ENCODE measurements at places on chromosomes 3 and 15.
A peak's percentile ranks its signal among the peaks of the same experiment; 100 is the strongest.

DNA sequence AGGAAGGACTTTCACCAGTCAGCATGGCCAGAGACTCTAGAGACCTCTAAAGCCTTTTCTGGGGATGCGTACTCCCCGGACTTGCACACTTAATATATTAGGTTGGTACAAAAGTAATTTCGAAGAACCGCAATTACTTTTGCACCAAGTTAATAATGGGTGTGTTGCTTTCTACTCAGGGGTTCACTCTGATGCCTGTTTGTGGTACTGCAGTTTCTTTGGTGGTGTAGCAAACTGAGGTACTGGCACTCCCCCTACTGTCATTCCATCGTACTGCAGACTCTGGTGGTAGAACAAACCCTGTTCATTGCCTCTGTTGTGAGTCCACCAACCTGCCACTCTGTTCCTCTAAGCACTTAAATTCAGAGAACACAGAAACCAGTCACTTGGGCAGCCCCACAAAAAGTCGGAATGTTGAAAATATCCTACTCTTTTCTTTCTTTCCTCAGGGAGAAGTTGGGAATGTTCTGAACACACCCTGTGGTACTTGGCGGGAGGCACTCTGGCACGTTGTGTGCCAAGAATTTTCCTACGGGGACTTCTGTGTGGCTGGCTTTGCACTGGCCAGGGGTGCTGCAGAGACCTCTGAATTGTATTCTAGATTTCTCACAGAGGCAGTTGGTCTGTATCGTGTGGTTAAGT, 46.3 kb downstream of the GABRG3 start:
- DNase-seq: peak; percentile 42

- peak; percentile 12 for DNase-seq
Measured at GRCh38 chr3:179446501-179446900, 4.8 kb downstream of the GNB4 start.

GRCh38 chr3:58173029-58173668, 37.6 kb downstream of the DNASE1L3 start:
- DNase-seq: no peak

GRCh38 chr3:46987319-46987742, 7.9 kb downstream of the NBEAL2 start:
- no peak for DNase-seq

GRCh38 chr3:188791311-188791710, 380.5 kb upstream of the TPRG1 start:
- no peak for DNase-seq

DNA sequence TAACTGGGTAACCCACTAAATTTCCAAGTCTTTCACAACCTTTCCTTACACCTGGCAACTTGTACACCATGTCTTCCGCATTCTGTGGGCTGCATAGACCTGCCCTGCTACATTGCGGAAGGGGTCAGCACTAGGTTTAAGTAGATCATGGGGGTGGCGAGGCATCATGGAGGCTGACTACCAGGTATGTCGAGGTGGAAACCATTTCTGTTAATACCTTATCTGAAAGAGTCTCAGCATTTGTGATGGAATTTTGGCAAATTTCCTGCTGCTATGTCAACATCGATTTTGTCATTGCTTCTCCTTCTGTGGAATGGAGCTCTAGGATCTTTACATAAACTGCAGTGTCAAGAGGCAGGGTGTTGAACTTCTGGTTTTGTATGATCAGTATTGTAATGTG, 187.2 kb downstream of the GHSR start:
- DNase-seq: no peak

DNA sequence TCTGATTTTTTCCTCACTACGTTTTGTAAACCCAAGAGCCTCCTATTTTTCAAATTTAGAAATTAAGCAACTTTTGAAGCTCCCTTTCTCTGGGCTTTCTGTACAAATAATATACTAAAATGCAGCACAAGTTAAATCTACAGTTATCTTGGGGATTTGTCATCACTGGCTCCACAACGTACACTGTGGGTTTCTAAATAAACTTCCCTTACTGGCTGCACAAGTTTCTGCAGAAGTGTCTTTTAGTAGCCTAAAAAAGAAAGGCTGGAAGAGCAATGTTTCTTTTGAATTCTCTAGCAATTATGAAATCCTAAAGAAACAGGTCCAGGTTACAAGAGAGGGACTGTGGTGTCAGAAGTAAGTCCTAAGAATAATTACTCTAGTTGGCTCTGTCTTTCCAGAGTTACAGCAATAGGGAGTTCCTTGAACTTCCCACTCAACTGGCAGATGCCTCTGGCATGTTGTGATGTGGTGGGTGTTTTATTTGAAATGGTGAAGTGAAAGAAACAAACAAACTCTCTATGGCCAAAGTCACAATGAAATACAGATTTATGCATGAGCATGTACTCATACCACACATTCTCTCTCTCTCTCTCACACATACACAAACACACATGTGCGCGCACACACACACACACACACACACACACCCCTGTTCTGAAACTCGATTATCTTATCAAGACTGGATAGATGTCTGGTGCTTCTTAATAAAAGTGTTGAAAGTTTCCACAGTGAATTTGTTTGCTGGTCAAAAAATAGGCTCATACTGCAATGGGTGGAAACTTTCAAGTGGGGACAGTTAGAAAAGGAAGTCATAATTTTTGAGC, 198.2 kb downstream of the SSR3 start:
- DNase-seq: no peak

- no peak for DNase-seq
Measured at GRCh38 chr3:15403495-15403894, 23.8 kb downstream of the METTL6 start.

GRCh38 chr3:184355261-184356040, 6.0 kb downstream of the CLCN2 start:
- DNase-seq: no peak

- DNase-seq: no peak
Measured at GRCh38 chr15:76837474-76837873, 67.7 kb downstream of the SCAPER start.

GRCh38 chr3:120203016-120203415, 82.0 kb downstream of the GPR156 start:
- no peak for DNase-seq

DNA sequence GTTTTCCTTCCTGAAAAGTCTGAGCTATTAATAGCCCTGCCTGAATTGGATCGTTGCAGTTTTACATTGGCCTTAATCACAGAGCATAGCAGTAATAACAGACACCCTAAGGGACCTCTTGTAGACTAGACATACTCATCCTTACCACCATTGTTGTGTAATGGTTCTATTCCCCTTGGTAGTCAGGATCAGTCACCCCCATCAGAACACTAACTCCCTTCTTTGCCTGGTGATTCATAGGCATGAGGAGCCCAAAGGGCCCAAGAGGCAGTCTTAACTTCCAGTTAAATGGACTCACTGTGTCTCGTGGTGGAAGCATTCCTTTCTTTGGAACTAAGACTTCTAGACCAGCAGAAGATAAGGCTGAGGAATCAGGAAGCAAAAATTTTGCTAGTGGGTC, 20.2 kb downstream of the CGGBP1 start:
- no peak for DNase-seq
